ENCODE measurements at places on chromosomes 5 and 9. TPM values are rescaled to one million over a fixed set of nuclear protein-coding genes. Genes with fewer than 3 reads are reported as not detected.

UBE2QL1 gene
- total RNA-seq: not detected

FAM78A gene
- total RNA-seq: under 0.01 TPM

SLC6A19 gene
- total RNA-seq: not detected

ADRB2 gene
- total RNA-seq: 21.9 TPM

GRIN1 gene
- total RNA-seq: 0.53 TPM

SURF2 gene
- 46.6 TPM for total RNA-seq

RNF14 gene
- 49.8 TPM for total RNA-seq

PPP3R2 gene
- total RNA-seq: not detected

EGFLAM gene
- total RNA-seq: 0.13 TPM

MOB3B gene
- total RNA-seq: 0.38 TPM

ADAMTS12 gene
- not detected for total RNA-seq

NOXA1 gene
- total RNA-seq: 2.3 TPM

PCAT7 gene
- not detected for total RNA-seq

CDH9 gene
- total RNA-seq: not detected

FCHO2 gene
- total RNA-seq: 10.5 TPM

IRGM gene
- total RNA-seq: not detected

DBH gene
- not detected for total RNA-seq

NUP155 gene
- total RNA-seq: 24.0 TPM

WDR31 gene
- 1.6 TPM for total RNA-seq

TRIM14 gene
- 5.8 TPM for total RNA-seq

KIF24 gene
- 0.26 TPM for total RNA-seq

CCNI2 gene
- not detected for total RNA-seq

FUT7 gene
- total RNA-seq: not detected

BRINP1 gene
- 0.13 TPM for total RNA-seq

Measured in bronchial epithelial cell (primary cell).